ENCODE measurements at places on chromosomes 6 and 20.

GRCh38 chr20:37299718-37300528, 10.5 kb downstream of the MANBAL start:
- no peak for DNase-seq

- no peak for DNase-seq
Measured at GRCh38 chr6:105301072-105301503, 101.8 kb downstream of the PREP start.

- DNase-seq = no peak
Measured at GRCh38 chr6:91720324-91720723, 1133.5 kb upstream of the MAP3K7 start.

- no peak for DNase-seq
Measured at GRCh38 chr6:30891450-30891723, 7.1 kb downstream of the DDR1 start.

DNA sequence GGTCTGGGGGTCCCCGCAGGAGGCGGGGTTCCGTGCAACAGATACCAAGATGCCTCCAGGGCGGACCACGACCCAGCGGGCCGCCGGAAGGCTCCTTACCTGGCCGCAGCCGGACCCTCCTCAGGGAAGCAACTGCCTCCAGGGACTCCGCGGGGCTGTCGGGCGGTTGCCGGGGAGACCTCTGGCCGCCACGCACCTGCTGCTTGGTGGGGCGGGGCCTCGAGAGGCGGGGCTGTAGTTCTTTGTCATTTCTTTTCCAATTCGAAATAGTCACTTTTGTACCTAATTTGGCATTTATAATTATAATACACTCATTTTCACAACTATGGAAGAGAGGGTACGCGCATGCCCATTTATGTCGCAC, 647 bp downstream of the AK9 start:
- no peak for DNase-seq

DNA sequence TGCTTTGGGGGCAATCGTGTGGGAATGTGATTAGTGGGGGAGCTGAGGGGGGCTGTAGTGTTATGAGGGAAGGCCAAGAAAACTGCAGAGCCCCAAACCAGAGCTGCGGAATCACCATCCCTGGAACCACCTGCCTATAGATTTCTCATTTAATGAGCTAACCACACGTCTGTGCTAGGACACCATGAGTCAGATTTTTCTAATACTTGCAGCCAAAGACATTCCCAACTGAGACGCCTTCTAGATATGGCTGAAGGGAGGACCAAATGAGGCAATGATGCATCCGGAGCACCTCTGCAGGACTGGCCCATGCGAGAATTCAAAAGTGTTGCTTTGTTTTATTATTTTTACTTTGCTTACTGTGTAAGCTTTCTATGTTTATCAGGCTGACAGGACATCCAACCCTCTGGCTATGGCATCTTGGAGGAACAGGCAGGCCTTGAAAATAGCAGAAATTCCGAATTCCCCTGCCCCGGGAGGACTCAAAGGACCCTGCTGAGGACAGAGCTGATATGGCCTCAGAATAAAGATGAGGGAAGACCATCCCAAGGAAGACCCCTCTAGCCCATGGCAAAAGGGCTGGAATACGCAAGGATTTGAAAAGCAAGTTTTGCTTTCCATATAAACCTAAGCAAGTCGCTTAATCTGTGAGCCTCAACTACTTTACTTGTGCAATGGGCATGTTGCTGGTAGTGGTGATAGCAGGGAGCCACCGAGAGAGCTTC, 3.1 kb upstream of the PTGIS start:
- DNase-seq = no peak

DNA sequence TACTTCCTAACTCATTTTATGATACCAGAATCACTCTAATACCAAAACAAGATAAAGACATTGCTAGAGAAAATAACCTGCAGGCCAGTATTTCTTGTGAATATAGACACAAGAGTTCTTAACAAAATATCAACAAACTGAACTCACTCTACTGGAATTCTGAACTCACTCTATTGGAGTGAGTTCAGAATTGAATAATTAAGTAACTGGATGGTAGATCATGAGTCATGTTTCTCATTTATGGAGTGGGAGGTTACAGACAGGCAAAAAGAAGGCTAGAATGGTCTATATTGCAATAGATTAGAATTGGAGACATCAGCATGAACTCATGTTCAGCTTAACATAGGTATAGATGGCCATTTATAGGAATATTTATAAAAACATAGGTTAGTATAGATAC, 26.6 kb upstream of the C6orf58 start:
- no peak for DNase-seq

DNA sequence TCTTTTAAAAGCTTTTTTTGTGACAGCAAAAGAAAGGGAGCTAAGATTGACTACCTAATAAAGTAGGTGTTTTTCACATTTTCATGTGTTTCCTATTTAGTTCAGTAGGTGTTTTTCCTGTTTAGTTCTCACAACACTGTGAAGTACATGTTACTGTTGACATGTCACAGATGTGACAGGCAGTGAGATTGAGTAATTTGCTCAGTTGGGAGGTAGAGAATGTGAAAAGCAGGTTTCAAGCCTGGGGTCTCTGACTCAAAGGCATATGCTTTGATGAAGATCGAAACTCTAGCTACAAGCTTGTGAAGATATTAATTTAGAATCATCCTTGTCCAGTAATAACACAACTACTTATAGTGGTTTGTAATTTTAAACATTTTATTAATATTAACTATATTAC, 43.1 kb downstream of the SLX4IP start:
- DNase-seq = no peak

- no peak for DNase-seq
Measured at GRCh38 chr6:139378882-139379341, 4.5 kb upstream of the CITED2 start.

DNA sequence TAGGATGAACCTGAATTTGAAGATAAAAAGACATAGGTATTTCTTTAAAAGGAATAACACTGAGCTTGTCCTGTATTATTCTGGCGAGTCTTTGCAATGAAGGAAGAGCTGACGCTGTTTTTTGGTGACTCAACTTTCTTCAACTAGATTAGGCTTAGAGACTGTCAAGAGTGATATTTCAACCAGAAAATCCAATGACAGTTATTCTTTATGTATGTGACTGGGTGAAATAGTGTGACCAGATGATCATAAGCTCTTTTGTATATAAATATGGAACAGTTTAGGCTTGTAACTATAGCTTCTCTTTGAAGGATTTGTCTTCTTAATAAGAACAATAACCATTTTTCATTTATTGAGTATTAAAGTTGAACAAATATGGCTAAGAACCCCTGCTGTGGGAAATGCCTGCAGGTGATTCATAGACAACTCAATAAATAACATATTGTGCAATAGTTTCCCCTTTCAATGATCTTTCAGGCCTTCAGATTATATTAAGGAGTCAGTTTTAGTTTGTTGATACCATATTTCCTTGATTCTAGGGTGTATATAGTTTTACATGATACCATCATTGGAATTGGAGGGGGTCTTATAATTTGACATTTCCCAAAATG, 265.6 kb upstream of the JAG1 start:
- DNase-seq = no peak

DNA sequence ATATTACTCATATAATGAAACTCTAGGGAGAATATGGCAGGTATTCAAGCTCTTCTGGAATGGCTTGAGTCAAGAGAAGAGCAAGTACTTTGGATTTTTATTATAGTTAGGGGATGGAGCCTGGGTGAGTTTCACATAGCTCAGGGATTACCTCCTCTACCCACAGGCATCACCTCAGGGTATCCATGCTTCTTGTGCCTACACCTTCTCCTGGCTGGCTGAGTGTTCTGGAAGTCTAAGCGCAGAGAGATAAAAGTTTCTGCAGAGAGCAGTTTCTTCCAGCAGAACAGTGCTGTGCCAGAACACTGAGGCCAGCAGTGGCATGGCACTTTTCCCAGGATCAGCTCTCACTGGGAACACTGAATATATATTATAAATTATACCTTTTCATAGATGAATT, 199.7 kb upstream of the KCNQ5 start:
- peak; percentile 69 for DNase-seq

- no peak for DNase-seq
Measured at GRCh38 chr6:7439228-7439627, 49.6 kb downstream of the RIOK1 start.

DNA sequence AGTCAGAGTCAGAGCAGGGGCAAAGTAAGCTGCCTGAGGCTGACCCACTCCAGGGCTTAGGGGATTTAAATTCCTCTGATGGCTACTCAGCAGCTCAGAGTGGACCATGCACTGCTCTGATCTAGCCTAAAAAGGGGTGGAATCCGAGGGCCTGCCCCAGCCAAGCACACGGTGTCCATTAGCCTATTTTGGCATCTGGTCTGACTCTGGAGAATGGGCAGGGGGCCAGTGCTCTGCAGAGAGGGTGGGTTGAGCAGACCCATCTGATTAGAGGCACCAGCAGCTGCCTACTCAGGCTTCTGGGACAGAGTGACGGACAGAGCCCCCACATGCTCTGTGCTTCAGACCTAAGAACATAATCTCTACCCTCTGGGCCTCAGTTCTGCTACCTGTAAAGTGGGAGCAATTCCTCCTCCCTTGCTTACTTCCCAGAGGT, 25.9 kb upstream of the TGM2 start:
- no peak for DNase-seq
